Activated CD8-positive, alpha-beta memory T cell treated with anti-CD3 and anti-CD28 coated beads, Interleukin-2, amount 10 ng/mL, durations not matched to agents 7 days and 5 days (primary cell): ENCODE measurements at places on chromosomes 7 and 10.

GRCh38 chr10:13716081-13717071 lies 129.6 kb downstream of the PRPF18 start:
- H3K27me3 ChIP-seq, result peaks cover 13% of the 10 kb centered on the region
- no peak overlapping the region for H3K27ac ChIP-seq
- no peak for DNase-seq
- H3K4me3 ChIP-seq, result no peak overlapping the region
- H3K36me3 ChIP-seq, result no peaks in the 10 kb centered on the region

GRCh38 chr10:113565364-113565763 lies 12.5 kb downstream of the HABP2 start:
- peaks cover 1% of the 10 kb centered on the region for H3K4me1 ChIP-seq
- no peak overlapping the region for H3K27ac ChIP-seq
- DNase-seq, result no peak
- H3K36me3 ChIP-seq, result no peaks in the 10 kb centered on the region
- peaks cover 7% of the 10 kb centered on the region for H3K27me3 ChIP-seq

- H3K4me1 ChIP-seq, result no peaks in the 10 kb centered on the region
- peaks cover 1% of the 10 kb centered on the region for H3K36me3 ChIP-seq
- no peak overlapping the region for H3K4me3 ChIP-seq
These were observed 68.1 kb upstream of the ADCY1 start for GRCh38 chr7:45506059-45506458.

DNA sequence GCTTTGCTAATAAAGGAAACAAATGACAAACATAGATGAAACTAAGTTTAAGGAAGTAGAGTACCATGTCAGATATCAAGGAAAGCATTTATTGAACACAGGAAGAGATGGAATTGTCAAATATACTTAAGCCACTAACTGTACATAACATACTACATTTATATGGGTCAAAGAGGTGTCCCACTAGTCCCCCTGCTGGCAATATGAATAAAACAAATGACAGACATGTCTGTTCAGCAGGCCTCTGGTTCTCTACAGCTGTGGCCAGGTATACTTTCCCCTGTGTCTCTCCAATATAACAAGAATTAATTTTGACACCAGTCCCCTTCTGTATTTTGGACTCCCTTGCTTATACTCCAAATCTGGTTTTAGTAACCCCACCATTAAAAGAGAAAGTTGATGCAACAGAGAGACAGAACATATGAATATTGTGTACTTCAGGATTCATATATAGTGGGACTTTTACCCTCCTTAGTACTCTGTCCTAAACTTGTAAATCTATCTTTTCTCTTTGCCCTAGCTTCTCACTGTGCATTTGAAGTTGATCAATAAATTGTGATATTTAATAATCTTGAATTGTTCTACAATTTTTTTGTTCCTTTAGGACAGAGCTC lies 42.9 kb downstream of the CD36 start:
- no peaks in the 10 kb centered on the region for H3K36me3 ChIP-seq

DNA sequence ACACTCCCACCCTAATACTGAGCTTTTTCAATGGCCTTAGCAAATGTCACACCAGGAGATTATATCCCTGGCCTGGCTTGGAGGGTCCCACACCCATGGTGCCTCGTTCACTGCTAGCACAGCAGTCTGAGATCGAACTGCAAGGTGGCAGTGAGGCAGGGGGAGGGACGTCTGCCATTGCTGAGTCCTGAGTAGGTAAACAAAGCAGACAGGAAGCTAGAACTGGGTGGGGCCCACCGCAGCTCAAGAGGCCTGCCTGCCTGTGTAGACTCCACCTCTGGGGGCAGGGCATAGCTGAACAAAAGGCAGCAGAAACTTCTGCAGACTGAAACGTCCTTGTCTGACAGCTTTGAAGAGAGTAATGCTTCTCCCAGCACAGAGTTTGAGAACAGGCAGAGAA lies 338.9 kb upstream of the MBL2 start:
- H3K27me3 ChIP-seq, result no peaks in the 10 kb centered on the region
- DNase-seq, result no peak
- H3K4me1 ChIP-seq, result no peaks in the 10 kb centered on the region
- no peak overlapping the region for H3K27ac ChIP-seq
- no peak overlapping the region for H3K4me3 ChIP-seq
